Gastrocnemius medialis (tissue), 4 donors: ENCODE measurements at places on chromosomes 6 and 20. TPM values are rescaled to one million over a fixed set of nuclear protein-coding genes. Genes with fewer than 3 reads are reported as not detected.

The FRS3 gene
- 2.9 TPM for total RNA-seq

The TMEM200A gene
- not detected for total RNA-seq

The SLC22A3 gene
- 49.5 TPM for total RNA-seq

The ADAT2 gene
- 0.51 TPM for total RNA-seq

DNA sequence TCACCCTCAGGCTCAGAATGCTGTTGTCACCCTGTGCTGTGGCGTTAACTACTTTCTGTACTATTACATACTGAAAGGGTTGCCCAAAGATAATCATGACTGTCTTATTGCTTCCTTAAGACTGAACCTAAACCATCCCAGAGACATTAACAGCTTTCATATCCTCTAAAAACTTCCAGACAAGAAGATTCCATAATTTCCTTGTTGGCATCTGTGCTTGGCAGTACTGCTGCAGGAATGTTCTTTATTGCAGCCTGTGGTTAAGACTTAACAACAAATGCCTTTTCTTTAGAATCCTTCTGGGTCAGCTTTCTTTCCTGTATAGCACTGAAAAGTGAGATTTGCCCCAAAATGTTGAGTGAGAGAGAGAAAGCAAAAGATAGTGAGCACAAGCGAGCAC, 109.7 kb downstream of the GJA10 start:
- no peak for DNase-seq

GRCh38 chr20:48398506-48399449, 429.0 kb downstream of the PREX1 start:
- DNase-seq = no peak

GRCh38 chr20:45104786-45105185, 3.9 kb upstream of the KCNS1 start:
- DNase-seq = no peak

DNA sequence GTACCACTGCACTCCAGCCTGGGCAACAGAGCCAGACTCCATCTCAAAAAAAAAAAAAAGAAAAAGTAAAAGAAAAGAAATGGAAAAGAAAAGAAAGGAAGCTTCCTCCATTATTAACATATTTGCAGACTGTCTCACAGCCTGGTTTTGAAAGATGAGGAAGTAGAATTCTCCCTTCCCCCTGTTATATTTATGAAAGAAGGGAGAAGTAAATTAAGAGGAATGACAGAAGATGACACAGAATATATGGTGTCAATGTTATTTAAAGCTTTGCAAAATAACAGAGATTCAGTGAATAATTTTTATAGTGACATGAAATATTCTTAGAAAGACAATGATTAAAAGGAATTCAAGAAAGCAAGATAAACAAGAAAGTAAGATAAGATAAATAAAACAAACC, 83.7 kb upstream of the PRSS16 start:
- DNase-seq = no peak

DNA sequence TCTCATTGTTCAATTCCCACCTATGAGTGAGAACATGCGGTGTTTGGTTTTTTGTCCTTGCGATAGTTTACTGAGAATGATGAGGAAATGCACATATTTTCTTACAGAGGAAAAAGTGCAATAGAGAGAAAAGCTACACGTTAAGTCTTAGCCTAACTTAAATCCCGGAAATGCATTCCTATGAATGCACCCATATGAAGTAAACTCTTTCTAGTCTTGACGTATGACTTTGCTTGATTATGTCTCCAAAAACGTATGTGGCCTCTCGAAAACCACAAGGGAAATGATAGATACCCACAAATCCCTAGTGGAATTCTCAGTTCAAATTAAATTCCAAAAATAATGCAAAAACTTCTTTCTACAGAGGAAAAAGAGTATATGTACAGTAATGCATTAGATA, 90.7 kb upstream of the SASH1 start:
- no peak for DNase-seq

DNA sequence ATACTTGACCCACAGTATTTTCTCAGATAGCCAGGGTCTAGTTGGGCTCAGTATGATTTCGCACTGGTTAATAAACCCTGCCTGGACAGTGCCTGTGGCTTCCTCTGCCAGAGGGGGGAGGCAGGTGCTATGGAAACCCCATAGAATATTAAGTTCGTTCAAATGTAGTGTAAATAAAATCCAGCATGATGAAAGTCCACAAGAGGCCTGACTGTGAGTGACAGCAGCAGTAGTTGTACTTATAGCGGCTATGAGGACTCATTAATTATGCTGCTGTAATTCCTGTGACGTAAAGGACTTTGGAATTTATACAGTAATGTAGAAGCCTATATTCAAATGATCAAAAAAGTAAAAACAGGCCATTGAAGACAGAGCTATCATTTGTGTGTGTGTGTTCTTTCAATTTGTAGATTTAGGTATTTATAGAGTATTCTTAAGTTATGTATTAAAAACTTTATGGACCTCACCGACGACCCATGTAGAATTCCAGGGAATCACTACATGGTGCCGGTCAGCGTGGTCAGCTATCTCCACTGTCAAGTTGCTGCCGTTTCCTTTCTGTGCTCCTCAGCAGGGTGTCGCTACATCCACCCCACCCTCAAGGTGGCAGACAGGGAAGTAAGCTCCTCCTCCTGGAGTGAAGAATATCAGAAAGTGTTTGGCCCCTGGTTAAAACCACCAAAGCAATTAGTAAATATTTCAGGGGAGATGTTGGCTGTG, 10.0 kb downstream of the PYGB start:
- no peak for DNase-seq

DNA sequence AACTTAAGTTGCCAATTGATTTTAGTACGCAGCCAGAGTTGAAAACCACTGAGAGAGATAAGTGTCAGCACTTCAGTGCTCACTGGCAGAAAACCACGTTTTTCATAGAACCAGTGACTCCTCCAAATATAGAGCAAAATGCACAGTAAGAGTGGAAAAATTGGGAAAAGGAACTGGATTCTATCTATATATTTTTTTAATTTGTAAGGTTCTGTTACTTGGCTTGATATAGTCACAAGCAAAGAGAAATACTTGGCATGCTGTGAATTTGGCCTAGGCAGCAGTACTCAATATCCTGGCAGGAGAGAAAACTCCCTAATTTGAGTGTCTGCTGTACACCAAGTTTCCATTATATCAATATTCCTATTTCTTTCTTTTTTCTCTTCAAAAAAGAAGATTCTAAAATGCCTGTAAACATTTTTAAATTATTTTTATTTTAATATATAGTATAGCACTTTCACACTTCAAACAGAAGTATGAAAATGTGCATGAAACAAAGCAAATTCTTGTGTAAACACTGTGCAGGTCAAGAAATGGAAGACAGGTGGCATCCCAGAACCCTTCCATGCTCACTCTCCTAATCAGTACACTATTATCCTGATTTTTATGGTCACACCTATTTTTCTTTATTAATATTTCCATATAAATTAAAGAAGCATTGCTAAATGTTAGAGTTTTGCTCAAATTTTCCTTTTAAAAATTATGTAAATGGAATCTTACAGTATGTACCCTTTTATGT, 561.8 kb upstream of the RNF217 start:
- DNase-seq = no peak
